Activated naive CD8-positive, alpha-beta T cell treated with anti-CD3 and anti-CD28 coated beads, Interleukin-2, amount 50 U/mL, for 24 hours (primary cell): ENCODE measurements at places on chromosomes 11 and 22.

DNA sequence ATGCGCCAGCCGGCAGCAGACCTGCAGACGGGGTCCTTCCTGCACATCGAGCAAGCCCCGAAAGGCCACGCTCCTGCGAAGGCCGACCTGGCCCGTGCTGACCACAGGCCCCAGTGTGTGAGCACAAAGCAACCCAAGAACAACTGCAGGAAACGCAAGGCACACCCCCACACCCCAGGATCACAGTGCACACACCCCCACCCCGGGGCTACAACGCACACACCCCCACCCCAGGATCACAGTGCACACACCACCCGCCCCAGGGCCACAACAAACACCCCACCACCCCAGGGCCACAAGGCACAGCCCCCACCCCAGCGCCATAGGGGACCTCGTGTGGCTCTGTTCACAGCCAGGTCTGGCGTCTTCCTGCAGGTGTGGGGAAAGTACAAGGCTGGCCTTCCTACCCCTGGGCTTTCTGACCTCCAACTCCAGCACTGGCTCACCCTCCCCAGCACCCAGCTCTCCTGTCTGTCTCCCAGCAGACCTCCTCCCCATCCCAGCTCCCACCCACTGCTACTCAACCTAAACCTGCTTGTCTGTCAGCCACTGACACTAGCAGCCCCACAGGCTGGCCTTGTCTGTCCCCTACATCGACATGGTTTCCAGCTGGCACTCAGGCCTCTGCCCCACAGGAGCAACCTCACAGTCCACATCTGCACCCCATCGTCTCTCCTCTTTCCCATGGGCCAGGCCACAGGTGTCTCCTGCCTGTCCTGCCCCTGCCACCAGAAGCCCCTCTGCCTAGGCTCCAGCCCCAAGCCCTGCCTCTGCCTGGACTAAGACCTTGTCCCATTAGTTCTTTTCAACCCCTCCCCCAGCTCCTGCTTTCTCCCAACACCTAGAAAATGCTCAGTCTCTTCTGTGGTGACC, 20.5 kb upstream of the EFCAB6 start:
- DNase-seq: no peak

DNA sequence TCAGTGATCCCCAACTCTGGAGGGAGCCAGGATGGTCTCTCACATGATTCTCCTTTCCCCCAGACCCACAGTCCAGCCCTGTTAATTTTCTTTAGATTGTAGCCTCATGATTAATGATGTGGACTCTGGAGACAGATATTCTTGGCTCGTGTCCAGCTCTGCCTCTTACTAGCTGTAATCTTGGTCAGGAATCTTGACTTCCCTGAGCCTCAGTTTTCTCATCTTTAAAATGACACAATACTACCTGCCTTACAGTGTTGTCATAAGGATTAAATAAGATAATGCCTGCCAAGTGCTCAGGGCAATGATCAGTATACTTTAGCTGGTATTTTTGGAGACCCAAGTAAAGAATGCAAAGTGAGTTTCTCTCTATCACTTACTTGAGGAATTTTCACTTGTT, 60.0 kb downstream of the SPECC1L start:
- no peak for DNase-seq

DNA sequence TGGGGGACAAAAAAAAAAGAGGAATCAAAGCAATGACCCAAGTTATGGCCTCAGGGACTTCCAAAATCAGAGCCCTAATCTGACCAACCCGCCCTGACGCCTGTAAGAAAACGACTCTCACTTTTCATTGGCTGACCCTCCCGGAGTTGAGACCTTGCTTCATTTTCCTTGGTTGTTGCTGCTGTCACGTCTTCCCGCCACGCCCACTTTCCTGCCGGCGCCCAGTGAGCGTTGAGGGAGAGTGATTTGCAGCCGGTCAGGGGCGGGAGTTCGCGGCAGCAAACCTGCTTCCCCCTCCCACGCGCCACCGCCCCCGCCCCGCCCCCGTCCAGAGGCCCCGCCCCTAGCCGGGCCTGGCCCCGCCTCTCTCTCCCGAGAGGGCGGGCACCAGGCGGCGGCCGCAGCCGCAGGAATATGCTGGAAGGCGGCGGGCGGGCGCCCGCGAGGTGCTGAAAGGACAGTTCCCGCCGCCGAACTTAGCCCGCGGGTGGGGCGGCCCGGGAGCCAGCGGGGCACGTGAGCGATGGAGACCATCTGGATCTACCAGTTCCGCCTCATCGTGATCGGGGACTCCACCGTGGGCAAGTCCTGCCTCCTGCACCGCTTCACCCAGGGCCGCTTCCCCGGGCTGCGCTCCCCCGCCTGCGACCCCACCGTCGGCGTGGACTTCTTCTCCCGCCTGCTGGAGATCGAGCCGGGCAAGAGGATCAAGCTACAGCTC, at the start of gene RAB39A:
TSS of gene RAB39A (plus strand) at position 403 of the 721 bp plus-strand sequence. CDS start at position 524, 121 bp downstream.
- DNase-seq: peak; percentile 69

DNA sequence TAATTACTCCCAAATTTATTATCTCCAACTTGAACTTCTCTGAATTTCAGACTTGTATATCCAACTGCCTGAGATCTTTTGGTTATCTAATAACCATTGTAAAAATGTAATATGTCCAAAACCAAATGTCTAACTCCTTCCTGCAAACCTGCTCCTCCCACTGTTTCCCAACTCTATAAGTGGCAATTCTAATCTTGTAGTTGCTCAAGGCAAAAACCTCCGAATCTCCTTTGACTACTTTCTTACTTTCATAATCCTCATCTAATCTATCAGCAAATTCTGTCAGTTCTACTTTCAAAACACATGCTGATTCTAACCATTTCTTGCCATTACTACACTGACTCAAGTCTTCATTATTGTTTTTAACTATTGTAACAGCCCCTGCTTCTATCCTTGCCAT, 55.7 kb downstream of the FAM168A start:
- DNase-seq: no peak

DNA sequence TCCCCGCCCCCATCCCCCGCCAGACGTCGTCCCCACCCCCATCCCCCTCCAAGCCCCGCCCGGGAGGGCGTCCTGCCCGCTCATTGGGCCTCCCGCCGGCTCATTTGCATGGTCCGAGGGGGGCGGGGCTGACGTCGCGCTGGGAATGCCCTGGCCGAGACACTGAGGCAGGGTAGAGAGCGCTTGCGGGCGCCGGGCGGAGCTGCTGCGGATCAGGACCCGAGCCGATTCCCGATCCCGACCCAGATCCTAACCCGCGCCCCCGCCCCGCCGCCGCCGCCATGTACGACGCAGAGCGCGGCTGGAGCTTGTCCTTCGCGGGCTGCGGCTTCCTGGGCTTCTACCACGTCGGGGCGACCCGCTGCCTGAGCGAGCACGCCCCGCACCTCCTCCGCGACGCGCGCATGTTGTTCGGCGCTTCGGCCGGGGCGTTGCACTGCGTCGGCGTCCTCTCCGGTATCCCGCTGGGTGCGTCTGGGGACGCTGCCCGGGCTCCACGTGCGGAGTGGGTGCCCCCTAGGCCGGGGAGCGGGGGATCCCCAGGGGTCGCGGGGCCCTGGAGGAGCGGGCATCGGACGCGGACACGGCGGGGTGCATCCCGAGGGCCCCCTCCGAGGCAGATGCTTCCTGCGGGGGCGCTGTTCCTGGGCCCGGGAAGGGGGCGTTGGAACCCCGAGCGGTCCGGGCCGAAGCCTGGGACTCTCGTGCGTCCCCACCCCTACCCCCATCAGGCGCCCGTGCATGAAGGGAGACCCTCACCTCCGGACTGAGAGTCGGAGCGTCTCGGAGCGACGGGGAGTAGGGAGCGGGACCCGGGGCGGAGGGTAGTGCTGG, at the start of gene PNPLA3:
TSS of gene PNPLA3 (plus strand) at position 175 of the 834 bp plus-strand sequence. CDS start at position 282, 107 bp downstream.
- peak; percentile 85 for DNase-seq

- DNase-seq: no peak
Measured at GRCh38 chr11:101202614-101203013, 73.0 kb upstream of the PGR start.

GRCh38 chr22:26127556-26127955, 41.7 kb upstream of the SEZ6L start:
- DNase-seq: no peak

DNA sequence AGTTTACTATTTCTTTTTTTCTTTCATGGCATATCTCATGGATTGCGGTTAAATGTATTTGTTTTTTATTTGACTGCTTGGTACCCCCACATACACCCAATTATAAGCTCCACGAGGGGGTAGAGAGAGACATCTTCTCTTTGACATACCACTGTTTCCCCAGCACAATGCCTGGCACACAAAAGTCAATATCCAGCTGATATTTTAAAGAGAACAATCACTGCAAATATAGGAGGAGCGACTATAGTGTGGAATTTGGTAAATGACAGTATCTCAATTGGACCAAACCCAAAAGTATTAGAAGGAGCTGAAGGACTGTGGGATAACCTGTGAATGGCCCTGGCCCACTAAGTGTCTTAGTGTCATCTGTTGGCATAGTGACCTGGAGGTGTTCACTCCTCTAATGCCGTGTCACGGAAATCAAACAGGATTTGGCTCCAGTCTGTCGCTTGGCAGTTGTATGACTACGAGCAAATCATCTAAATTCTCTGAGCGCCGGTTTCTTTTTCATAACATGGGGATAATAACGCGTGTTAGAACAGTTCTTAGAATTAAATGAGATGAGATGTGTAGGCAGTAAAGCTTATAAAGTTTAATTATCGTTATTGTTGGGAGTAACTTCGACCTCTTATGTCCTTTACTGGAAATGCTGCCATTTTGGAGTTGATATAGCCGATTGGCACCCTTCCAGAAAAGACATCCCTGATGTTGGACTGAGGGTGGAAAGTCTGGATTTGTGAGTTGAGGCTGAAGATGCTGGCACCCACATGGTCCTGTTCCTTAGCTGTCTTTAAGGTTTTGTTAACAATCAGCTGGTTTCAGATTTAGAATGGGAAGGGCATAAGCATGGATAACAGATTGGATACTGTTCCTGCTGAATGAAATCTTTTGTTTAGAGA, 144.5 kb downstream of the DBX1 start:
- no peak for DNase-seq

GRCh38 chr11:22203281-22203680, 10.4 kb downstream of the ANO5 start:
- DNase-seq: no peak

DNA sequence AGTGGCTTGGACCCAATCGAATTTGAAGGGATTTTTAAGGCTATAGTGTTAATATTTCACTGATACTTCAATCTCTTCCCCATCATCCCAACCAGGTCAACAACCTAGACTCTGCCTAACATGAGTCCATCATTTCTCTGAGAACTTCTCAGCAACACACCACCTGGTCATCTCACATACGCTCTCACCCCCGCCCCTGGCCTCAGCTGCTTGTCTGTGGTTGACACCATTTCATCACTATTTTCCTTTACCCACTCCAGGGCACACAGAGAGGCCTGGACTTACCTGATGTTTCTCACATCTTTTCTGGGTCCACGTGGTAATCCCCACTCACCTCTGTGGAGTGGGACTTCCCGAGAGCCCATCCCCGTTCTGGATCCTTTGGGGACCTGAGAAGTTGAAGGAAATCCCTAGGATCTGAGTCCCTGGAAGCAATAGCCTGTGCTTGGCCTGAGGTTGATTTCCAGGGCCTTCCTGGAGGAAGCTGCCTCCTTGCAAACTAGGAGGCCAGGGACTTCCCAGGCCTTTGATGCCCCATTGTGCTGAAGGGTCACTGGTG, 3.2 kb downstream of the P2RX3 start:
- no peak for DNase-seq

DNA sequence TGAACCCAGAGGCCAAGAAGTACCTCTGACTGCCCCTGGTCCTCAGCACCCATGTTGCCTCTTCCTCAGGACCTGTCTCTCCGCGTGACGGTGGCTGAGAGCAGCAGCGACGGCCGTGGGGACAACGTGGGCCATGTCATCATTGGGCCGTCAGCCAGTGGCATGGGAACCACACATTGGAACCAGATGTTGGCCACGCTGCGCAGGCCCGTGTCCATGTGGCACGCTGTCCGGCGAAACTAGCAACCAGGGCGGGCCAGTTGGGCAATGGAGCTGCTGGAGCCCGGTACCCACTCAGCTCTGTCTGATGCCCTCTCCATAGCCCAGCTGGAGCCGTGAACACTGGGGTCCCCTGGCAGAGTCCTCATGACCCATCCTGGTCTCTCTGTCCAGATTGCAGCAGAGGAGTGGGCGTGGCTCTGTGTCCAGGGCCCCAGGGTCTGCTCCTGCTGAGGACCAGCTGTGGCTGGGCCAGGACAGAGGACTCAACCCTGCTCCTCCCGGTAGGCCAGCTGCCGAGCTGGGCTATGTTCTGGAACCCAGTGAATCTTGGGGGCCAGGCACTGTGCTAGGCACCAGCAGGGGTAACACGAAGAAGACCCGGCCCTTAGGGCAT, 8.0 kb upstream of the RHOD start:
- no peak for DNase-seq

DNA sequence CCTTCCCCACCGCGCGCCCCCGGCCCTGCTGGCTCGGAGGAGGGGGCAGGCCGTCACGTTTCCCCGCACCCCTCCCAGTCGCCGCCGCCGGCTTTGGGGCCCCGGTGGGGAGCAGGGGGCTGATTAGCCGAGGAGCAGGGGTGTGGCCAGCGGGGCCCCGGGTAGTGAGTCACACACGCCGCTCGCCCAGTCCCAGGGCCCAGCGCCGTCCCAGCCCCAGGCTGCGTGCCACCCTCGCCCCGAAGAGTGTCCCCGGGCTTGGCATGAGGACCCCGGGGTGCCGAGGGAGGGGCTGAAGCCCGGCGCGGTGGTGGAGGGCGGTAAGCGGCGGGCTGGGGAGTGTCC, 34.4 kb downstream of the PRDM11 start:
- peak; percentile 69 for DNase-seq

DNA sequence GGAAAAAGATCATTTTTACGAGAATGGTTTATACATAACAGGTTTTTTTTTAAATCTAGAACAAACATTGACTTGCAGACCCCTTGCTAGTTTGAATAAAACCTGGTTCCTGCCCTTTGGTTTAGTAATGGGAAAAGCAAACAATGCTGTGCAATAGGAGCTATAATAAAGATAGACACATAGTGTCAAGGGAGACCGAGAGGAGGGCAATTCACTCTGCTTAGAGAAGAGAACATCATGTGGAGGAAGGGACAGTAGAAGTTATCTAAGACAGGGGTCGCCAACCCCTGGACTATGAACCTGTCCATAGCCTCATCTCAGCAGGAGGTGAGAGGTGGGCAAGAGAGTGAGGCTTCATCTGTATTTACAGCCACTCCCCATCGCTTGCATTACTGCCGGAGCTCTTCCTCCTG, 7.0 kb upstream of the RDX start:
- no peak for DNase-seq
